Stimulated activated CD8-positive, alpha-beta memory T cell treated with anti-CD3 and anti-CD28 coated beads, Interleukin-4, amount 100 ng/mL, for 1 hour (primary cell): ENCODE measurements at places on chromosomes 5 and 9.

DNA sequence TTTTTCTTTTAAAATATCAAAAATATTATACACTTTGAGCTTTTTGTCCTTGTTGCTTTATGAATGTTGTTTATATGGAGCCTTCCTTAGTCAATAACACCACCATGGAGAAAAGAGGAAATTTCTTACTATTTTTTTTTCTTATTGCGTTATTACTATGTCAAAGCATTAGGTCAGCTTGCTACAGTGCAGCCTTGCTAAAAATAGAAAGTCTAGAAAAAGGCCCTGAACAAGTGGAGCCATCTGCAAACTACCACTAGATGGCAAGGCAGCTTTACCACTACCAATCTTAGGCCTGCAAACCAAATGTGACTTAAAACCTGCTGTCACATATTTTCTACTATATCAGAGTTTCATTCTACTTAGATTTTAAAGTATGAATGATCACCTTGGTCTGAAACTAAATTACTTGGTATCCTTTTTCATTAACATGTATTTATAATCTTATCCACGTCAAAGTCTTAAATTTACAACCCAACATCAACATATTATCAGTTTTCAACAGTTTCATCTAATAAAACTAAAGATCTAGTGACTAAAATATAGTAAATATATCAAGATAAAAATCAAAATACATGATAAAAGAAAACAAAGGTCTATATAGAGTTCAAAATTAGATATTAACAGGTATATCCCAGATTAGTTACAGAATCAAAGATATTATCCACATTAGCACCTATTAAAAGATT, 113.1 kb upstream of the ACOT12 start:
- DNase-seq, result no peak

DNA sequence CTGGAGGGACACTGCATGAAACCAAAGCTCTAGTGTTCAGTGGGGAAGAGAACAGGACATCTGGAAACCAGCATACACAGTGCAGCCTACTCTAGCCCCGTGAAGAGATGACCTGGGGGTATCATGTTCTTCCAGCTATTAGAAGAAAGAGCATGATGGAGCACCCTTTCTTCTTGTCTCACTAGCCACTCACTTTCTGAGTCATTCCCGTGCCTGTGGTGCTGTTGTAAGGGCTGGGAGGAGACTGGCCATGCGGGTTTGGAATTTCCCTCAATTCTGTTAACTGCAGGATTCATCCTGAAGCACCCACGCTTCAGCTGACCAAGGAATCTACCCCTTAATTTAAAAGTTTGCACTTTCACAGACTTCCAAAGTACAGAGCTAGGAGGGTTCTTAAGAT, 137.0 kb downstream of the COL23A1 start:
- DNase-seq, result no peak

GRCh38 chr9:89770531-89771174, 165.8 kb downstream of the GADD45G start:
- DNase-seq, result no peak

DNA sequence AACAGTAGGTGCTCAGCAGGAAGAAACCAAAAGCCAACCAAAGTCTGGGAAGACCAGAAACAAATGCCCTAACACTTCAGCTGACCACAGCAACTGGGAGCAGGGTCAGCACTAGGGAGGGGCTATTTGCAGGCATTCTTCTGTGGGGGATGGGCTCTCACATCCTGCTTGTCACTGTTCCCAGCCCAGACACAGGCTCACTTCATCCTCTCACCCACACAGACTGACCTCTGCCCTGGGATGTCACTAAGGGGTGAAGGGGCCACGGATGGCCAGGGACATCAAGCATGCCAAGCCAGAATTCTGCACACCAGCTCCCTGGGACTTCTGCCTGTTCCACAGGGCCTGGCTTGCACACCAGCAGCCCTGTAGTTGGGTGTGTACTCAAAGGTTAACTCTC, 28.7 kb downstream of the GFRA3 start:
- DNase-seq, result no peak

DNA sequence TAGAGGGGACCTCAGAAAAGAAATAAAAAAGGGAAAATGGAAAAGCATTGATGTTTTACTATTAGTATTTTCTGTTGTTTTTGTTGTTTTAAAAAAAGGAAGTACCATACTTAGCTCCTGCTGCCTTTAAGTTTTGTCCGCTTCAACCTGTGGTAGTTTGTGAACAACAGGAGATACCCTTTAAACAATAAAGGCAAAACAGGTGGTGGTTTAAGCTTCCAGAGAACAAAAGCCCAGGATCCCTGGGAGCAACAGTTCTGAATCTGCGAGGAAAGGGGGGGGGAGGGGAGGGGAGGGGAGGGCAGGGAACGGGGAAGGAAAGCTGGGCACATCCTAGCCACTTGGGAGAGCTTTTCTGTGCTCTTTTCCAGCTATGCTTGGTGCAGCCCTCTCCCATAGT, 2.1 kb upstream of the PSIP1 start:
- no peak for DNase-seq

DNA sequence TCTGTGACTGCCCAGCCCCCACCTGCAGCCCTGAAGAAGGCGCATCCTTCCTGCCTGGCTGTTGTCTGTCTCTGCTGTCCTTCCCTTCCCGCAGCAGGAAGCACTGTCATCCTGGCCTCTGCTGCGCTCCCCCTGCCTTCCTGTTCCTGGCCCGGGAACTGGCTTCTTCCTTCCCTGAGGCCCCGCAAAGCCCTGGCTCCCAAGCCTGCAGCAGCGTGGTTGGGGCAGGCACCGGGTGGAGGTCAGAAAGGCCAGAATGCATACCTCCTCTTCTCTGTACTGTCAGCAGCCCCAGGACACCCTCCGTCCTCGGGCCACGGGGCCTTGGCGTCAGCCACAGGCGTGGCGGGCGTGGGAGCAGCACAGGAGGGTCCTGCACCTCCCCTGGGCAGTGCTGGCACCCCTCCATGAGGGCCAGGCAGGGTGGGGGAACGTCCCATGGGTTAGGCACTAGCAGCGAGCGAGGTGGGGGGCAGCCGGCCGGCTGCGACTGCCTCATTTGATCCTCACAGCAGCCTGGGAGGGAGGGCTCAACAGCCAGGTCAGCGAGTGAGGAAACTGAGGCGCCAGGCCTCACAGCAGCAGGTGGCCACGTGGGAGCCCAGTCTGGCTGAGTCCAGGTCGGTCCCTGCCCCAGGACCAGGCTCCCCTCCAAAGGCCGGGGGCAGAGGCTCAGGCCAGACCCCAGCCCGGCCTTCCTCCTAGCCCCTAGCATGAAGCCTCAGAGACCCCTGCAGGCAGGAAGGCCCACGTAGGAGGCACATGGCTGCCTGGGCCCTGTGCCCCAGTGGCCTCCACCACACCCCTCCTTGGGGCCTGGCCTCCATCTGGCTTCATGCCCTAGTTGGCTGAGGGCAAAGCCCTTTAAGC, 9.4 kb downstream of the FLT4 start:
- DNase-seq, result no peak

GRCh38 chr9:73434826-73435225, 283.2 kb downstream of the ANXA1 start:
- no peak for DNase-seq

GRCh38 chr9:116074658-116075057, 78.9 kb upstream of the PAPPA start:
- DNase-seq, result no peak

GRCh38 chr5:103450333-103451061, 112.1 kb downstream of the NUDT12 start:
- DNase-seq, result no peak

GRCh38 chr9:6076851-6077250, 61.4 kb upstream of the RANBP6 start:
- DNase-seq, result no peak

DNA sequence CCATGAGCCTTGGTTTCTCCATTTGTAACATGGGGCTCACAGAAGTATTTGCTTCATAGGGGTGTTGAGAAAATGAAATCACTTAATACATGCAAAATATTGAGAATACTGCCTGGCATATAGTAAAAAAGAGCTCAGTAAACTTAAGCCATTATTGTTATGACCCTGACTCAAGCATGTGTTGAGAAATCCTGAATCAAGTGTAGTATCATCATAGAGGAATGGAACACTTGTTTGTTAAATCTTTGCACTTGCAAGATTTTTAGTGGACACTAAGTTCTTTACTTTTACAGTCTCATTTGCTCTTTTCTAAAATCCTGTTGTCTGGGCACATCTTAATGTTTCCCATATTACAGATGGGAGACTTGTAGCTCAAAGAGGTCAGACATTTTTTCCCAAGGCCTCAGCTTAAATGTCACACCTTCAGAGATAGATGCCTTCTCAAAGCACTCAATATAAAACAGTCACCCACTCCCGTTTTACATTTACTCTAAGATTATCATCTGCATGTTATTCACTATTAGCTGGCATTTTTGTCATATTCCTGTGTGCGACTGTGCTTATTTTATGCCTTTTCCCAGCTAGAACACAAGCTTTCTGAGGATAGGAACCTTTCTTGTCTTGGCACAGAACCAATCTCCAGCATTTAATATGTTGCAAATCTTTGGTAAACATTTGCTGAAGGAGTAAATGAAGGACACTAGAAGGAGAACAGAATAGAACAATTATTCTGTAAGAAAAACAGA, 250.0 kb upstream of the TNC start:
- no peak for DNase-seq

- no peak for DNase-seq
Observed at GRCh38 chr9:133003071-133003461, 24.6 kb downstream of the GFI1B start.

- DNase-seq, result no peak
Observed at GRCh38 chr5:64688391-64688790, 1.9 kb upstream of the SHISAL2B start.

DNA sequence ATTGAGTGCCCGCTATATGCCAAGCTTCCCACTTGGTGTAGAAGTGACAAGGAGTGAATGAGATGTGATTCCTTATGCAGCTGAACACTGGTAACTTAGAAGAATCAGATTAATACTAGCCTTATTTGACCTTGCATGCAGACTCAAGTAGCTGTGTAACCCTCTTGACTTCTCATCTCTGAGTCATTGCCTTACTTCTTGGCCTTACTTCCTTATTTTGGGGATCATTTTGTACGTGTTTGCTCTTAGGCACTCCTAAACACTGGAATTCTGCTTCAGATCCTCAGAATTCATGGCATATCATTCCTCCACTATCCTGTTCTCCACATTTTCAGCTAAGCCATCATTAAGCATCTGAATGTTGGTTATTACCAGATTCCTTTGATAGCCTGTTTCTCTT, 948.9 kb upstream of the ARRDC3 start:
- no peak for DNase-seq

DNA sequence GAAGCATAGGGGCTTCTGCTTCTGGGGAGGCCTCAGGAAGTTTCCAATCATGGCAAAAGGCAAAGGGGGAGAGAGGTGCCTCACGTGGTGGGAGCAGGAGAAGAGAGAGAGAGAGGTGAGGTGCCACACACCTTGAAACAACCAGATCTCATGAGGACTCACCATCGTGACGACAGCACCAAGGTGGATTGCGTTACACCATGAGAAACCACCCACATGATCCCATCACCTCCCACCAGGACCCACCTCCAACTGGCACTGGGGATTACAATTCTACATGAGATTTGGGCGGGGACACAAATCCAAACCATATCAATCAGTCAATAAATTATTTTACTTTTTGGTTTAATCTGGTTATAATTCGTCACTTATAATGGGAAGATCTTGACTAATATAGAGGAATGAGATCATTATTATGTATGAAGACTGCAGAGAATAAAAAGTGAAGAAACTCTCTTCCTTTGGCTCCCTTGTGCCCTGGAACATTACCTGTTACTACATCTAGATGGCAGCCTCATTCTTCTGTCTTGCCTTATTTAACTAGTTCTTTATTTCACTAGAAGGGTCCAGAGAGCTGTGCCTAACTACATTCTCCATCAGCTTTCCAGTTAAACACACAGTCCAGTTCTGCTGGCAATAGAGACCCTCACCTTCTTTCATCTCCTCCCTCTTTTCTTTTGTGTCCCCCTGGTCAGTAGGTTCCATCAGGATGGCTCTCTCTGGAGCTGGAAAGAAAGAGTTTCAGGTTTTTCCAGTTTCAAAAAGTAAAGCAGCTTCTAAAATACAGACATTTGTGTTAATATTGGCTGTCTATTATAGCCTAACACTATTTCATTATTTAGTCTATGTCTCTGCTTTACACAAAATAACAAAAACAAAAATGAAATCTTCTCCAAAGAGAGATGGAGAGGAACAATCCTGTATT, 21.7 kb upstream of the SPINK7 start:
- no peak for DNase-seq

DNA sequence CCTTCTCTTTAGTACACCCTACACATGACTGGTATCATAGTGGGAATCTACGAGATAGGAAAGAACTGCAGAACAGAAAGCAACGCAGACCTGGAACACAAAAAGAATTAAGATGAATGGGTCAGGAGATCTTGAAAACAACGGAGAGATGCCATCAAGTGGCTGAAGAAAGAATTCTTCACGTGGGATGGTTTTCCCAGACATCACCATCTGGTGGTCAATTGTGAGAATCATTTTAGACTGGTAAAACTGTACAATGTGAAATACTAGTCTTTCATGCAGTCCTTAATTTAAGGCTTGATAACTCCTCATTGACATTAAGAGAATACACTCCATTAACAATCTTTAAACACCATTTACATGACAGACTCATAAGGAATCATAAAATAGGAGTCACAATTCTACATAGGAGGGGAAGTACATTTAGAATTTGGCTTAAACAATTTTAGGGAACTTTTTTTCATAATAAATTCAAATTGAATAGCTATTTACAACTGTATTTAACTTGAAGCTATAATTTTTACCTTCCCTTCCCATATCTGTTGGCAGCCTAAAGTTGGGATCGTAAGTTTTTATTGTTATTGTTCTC, 128.4 kb upstream of the TRPM3 start:
- DNase-seq, result no peak

DNA sequence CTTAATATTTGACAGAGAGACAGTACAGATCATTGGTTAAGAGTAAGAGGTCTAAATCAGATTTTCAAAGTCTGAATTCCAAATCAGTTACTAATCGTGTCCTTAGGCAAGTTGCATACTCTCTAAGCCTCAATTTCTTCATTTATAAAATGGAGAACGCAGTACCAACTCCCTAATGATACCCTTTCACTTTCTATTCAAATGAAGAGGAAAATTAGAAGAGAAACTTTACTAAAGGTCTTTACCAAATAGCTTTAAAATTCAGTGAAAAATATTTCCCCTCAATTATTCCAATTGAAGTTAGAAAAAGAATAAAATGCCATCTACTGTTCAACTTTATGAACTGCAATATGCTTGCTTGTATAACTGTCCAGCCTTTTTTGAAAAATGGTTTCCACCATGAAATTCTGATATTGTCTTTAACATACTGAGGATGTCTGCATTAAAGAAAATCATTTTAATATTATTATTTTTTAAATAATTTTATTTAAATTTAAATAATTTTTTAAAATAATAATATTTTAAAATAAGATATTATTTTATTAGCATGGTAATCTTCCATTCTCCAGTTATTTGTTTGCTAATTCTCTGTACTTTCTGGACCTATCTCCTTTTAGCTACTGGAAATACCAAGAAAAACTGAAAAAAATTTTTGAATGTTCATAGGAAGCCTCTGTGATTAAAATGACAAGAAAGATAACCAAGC, 36.0 kb downstream of the POC5 start:
- DNase-seq, result no peak

GRCh38 chr9:113781896-113782295, 94.2 kb upstream of the ZNF618 start:
- DNase-seq, result no peak

- no peak for DNase-seq
Observed at GRCh38 chr9:121878271-121878822, 214.8 kb downstream of the TTLL11 start.
